Fibroblast of lung (primary cell): ENCODE measurements at places on chromosomes 4 and X. TPM values are rescaled to one million over a fixed set of nuclear protein-coding genes. Genes with fewer than 3 reads are reported as not detected.
A peak's percentile ranks its signal among the peaks of the same experiment; 100 is the strongest.

- DNase-seq: no peak
Observed at GRCh38 chr4:100882661-100883060, 364.8 kb upstream of the EMCN start.

Gene GPR78
- total RNA-seq: 0.33 and 1.0 TPM in 2 replicates

Gene PARM1
- total RNA-seq: 0.77 and 2.0 TPM in 2 replicates

Gene DAPP1
- total RNA-seq: not detected in 2 replicates

DNA sequence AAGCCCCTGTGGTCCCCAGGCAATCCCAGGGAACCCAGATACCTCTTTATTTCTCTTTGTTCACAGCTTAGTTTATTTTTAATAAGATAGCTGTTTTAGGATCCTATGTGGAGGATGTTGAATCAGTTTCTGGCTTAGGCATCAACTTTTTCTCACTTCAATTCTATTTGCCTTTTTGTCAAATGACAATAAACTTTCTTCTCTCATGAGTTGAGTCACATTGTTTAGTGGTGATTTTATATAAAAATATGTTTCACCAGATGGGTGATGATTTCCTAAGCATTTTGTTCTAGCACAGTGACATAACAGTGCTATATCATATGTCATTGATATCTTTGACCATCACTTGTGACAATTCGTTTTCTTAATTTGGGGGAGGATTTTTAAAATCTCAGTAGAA, 198.1 kb upstream of the PUDP start:
- DNase-seq: peak; percentile 20

DNA sequence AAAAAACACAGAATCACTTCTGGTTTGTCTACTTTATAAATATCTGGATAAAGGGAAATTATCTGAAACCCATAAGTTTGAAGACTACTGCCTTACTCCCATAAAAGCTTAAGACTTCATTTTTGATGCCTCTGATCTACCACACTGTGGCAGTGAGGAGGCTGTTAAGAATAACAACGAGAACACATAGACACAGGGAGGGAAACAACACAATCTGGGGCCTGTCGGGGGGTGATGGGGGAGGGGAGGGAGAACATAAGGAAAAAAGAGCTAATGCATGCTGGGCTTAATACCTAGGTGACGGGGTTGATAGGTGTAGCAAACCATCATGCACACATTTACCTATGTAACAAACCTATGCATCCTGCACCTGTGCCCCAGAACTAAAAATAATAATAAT, 573.7 kb downstream of the GBA3 start:
- no peak for DNase-seq

DNA sequence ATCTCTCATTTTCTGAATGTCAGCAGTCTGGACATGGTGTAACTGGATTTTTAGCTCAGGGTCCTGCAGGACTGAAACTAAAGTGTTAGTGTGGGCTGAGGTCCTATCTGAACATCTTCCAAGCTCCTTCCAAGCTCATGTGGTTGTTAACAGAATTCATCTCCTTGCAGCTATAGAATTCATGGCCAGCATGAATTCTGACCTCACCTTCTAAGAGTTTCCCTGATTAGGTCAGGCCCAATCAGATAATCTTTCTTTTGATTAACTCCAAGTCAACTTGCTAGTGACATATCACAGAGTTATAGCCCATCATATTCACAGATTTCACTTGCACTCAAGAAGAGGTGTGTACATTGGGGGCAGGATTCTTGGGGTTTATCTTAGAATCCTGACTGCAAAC, 59.5 kb downstream of the LIMCH1 start:
- no peak for DNase-seq
